MG63 (cell line): ENCODE measurements at places on chromosomes 3 and 15.
A peak's percentile ranks its signal among the peaks of the same experiment; 100 is the strongest.

DNA sequence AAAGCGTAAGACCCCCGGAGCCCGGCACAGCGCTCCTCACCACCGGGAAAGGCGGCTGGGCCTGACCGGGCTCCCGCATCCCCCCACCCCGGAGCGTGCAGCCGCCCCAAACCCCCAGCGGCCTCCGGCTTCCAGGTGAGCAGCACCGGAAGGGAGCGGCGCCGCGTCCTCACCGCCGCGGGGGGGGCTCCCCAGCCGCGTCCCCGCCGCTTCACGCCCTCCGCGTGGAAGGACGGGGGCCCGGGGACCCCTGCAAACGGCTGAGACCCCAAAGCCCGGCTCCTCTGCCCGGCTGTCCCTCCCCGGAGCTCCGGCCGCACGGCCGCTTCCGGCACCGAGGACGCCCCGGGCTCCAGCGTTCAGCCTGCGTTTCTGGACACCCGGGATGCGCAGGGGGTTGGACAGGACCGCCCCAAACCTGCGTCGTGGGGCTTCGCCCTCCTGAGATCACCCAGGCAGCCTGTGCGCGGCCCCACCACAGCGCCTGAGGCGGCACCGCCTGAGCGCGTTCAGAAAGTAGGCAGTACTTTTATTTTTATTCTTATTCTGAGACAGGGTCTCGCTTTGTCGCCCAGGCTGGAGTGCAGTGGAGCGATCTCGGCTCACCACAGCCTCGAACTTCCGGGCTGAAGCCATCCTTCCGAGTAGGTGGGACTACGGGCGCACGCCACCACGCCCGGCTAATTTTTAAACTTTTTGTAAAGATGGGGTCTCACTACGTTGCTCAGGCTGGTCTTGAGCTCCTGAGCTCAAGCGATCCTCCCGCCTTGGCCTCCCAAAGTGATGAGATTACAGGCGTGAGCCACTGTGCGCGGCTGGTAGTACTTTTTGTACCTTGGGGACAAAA lies 51.6 kb upstream of the BLM start:
- DNase-seq: peak; percentile 70

GRCh38 chr3:152197937-152198336 lies 70.8 kb upstream of the MBNL1 start:
- no peak for DNase-seq

DNA sequence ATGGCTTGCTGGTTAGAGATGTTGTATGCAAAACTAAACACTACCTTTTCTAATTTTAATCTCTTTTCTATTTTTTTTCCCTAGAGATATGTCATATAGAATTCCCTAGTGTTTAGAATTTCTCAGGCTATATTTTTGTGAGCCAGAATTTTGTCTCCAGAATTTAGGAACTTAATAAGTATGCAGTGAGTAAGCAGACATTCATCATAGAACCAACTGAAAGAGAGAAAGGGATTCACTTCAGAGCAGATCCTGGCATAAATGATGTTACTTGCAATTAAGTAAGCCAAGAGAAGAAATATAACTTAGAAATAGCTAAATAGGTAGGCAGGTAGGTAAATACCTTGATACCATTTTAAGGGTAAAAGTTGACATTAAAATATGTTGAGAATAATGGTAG lies 288.9 kb downstream of the ZNF385D start:
- no peak for DNase-seq

DNA sequence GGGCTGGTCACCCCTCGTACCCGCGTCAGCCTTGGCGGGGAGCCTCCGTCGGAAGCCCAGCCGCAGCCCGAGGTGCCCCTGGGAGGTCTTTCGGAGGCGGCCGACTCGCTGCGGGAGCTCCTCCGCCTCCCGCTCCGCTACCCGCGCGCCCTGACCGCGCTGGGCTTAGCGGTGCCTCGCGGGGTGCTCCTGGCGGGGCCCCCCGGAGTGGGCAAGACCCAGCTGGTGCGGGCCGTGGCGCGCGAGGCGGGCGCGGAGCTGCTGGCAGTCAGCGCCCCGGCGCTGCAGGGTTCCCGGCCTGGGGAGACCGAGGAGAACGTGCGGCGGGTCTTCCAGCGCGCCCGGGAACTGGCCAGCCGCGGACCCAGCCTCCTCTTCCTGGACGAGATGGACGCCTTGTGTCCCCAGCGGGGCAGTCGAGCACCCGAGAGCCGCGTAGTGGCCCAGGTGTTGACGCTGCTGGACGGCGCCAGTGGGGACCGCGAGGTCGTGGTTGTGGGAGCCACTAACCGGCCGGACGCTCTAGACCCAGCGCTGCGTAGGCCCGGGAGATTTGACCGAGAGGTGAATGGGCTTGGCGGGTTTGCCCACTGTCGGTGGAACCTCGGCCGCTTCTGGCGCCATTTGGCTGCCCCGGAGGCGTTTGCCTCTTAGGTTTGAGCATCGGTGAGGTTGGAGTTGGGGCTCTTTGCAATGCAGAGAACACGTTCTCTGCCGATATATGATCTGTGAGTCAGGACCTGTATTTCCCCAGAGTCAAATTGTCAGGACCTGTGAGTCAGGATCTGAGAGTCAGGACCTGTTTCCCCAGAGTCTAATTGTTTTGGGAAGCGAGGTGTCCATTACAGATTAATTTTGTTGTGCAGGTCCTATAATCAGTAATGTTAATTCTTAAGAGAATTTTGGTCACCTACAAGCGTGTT lies 24.9 kb upstream of the GATM start:
- peak; percentile 32 for DNase-seq

- DNase-seq: no peak
These were observed 95.5 kb upstream of the COL8A1 start for GRCh38 chr3:99542767-99543518.

DNA sequence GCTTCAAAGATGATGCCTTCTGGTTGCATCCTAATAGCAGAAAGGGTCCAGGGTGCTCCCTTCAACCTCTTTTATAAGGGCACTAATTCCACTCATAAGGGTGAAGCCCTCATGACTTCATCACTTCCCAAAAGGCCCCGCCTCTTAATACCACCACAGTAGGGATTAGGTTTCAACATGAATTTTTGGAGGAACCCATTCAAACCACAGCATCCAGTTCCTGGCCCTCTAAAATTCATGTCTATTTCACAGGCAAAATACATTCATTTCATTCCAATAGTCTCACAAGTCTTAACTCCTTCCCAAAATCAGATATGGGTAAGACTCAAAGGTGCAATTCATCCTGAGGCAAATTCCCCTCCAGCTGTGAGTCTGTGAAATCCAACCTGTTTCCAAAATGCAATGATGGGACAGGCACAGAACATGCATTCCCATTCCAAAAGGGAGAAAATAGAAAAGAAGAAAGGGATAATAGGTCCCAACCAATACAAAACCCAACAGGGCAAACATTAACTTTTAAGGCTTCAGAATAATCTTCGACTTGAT lies 124.0 kb downstream of the ATP1B3 start:
- no peak for DNase-seq

- no peak for DNase-seq
These were observed 12.6 kb upstream of the OR5K1 start for GRCh38 chr3:98450372-98450771.

DNA sequence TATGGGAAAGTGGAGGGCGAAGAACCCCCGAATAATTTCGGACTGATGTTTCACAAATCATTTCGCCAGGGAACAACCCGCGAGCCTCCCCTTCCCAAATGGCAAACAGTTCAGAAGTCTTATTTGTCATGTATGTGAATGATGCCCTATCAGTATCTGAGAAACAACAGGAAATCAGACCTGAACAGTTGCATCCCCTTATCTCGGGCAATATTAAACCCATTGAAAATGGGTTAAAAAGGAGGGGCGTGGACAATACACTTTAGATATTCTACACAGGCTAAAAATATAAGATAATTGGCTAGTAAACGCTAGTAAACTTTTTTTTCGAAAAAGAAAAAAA lies 1003.3 kb upstream of the NR2F2 start:
- no peak for DNase-seq
